ENCODE measurements at places on chromosomes 5 and 9.
A peak's percentile ranks its signal among the peaks of the same experiment; 100 is the strongest.

GRCh38 chr9:9612270-9612669 is 1000.5 kb downstream of the PTPRD start:
- DNase-seq, result no peak

DNA sequence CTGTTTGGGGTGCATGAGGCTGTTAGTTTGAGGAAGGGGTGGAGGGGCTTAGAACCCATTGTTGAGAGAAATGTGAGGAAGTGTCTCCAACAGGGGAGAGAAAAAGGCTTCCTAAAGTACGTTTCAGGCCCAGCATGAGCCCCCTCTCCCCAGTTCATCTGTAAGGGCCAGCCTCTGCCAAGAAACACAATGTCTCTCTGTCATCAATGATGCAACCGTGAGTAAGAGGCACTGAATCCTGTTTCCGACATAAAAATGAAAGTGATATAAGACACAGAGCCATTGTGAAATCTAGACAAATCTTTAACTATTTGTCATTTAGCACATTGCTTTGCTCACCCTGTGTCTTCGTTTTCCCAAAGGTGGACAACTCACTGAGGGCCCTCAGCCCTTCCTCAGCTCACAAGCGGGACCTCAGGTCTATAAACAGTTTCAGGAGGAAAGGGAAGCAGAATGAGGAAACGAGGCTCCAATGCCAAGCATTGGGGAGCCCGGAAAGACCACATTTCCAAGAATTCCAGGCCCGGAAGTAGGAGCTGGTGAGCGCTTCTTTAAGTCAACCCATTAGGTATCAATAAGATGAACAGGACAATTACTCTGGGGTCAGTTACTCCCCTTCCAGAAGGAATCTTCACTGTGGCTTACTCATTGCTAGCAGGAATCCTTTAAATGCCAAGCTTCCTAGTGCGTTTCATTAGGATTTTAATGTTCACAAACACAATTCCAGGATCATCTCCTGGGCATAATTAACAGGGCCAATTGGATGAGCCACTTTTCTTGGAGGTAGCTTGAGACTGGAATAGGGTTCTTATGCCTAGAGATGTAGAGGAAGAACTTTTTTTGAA is 59.0 kb upstream of the KLF4 start:
- DNase-seq, result peak; percentile 71

- DNase-seq, result no peak
These were observed 55.9 kb downstream of the TMC1 start for GRCh38 chr9:72577212-72577753.

- no peak for DNase-seq
These were observed at the start of gene EFNA5 for GRCh38 chr5:107670932-107671741. Gene EFNA5, minus strand, starts transcription at chr5:107670937.

- no peak for DNase-seq
These were observed 82.9 kb downstream of the FEM1C start for GRCh38 chr5:115461506-115462290.

- no peak for DNase-seq
These were observed 115.2 kb downstream of the BOD1 start for GRCh38 chr5:173501271-173501670.

DNA sequence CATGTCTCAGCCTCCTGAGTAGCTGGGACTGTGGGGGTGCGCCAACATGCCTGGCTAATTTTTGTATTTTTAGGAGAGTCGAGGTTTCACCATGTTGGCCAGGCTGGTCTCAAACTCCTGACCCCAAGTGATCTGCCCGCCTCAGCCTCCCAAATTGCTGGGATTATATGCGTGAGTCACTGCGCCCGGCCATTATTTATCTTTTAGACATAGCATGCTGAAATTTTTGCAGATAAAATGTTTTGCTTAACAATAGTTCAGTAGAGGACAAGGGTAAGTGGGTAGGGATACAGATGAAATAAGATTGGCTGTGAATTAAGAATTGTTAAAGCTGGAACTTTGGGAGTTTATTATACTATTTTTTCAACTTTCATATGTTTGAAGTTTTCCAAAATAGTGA is 150.8 kb upstream of the GRHPR start:
- DNase-seq, result no peak

GRCh38 chr5:45189481-45189880 is 380.7 kb downstream of the MRPS30 start:
- no peak for DNase-seq

- DNase-seq, result no peak
These were observed 1.0 kb downstream of the GGTA1 start for GRCh38 chr9:121498487-121499176.

DNA sequence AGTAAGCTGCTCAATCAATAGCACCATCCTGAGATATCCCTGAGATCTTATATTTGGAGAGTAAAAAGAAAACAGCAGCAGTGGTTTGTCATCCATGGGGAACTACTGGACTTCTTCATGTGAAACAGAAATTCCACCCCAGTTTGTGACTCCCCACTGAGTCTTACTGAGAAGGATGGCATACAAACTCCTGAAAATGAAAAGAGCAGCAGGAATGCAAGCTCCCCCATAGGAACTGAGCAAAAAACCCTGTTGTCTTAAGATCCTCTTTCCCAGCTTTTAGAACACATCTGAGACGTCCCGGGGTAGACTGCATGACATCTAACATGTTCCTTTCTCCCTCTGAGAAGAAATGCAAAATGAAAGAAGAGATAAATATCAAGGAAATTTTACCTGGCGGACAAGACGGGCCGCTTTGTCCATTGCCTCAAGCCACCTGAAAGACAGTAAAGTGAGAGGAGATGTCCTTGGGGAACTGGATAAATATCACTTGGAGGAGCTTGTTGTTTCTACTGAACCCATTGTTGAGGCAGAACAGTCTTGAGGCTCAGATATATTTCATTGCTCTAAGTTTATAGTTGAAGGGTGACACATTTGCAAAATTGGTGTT is 117.1 kb downstream of the NUDT12 start:
- DNase-seq, result peak; percentile 84

DNA sequence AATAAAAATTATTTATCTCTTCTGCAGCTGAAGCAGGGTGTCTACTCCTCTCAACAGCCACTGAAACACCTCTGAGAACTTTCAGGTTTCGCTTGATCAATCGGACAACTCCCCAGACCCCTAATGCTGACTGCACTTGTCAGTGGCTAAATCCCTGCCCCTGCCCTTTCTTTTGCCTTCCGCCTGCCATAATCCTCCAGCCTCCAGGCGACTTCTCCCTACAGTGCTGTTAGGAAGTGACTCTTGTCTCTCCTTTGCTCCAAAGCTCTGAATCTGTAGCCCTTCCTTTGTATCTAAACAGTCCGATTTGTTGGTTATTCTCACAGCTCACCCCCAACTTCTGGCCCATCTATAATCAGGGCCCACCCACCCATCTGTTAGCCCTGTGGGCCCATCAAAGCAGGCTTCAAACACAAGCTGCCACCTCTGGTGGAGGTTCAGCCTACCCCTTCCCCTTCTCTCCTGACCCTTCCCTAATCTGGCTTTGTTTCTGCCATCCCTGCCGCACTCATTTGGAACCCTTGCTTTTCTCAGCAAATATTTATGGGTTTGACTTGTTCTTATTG is 53.7 kb upstream of the IFNK start:
- no peak for DNase-seq

DNA sequence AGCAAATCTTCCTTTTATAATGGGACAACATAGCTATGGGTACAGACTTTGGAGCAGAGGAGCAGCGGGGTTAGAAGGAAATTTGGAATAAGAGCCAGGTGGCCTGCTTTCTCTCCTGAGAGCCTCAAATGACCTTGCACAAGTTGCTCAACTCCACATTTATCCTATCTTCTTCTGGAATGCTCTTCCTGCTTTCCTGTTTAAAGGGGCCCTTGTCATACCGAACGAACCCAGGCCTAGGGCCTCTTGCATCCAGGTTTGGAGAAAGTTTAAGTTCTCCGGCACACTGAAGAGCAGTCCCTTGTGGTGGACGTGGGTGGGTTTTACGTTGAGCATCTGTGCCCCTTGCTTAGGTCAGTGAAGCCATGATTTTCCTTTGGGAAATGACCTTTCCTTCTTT is 197.9 kb upstream of the NR3C1 start:
- DNase-seq, result no peak

- peak; percentile 71 for DNase-seq
These were observed 91.4 kb downstream of the C9orf152 start for GRCh38 chr9:110116543-110116885.

- DNase-seq, result no peak
These were observed 678 bp downstream of the SLC2A6 start for GRCh38 chr9:133477992-133478850.

GRCh38 chr9:22055090-22055489 is 46.0 kb upstream of the CDKN2B start:
- DNase-seq, result no peak

DNA sequence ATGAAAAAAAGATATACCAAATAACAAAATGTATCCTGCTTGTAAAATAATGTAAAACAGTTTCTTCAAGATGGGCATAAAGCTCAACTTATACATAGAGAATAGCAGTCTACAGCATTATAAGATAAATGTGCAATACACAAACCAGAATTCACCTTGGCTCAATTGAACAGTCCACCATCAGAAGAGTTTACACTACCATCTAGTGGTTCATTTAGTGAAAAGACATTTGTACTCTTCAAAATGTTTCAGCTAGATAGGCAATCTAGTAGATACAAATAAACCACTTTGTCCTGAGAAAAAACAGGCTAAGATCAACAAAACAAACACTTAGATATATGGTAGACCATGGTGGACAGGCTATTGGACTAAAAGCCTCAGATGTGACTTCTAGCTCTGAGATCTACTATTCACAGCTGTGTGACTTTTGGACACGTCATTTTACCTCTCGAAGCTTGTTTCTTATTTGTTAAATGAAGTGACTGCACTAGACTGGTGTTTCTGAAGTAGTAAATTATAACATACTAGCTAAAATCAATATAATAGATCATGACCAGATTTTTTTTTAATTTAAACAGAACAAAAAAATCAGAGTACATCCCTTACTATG is 22.1 kb upstream of the TPD52L3 start:
- no peak for DNase-seq

- no peak for DNase-seq
These were observed 184.0 kb downstream of the SEMA5A start for GRCh38 chr5:9361835-9362234.
